ENCODE measurements at places on chromosomes 12 and 14. TPM values are rescaled to one million over a fixed set of nuclear protein-coding genes. Genes with fewer than 3 reads are reported as not detected.

Gene CMKLR1
- 4.9 TPM for total RNA-seq

Gene TGM1
- 3.9 TPM for total RNA-seq

Gene RNASE4
- total RNA-seq = 41.5 TPM

Gene KLRG1
- total RNA-seq = 1.0 TPM

Gene SLC41A2
- total RNA-seq = 90.9 TPM

DNA sequence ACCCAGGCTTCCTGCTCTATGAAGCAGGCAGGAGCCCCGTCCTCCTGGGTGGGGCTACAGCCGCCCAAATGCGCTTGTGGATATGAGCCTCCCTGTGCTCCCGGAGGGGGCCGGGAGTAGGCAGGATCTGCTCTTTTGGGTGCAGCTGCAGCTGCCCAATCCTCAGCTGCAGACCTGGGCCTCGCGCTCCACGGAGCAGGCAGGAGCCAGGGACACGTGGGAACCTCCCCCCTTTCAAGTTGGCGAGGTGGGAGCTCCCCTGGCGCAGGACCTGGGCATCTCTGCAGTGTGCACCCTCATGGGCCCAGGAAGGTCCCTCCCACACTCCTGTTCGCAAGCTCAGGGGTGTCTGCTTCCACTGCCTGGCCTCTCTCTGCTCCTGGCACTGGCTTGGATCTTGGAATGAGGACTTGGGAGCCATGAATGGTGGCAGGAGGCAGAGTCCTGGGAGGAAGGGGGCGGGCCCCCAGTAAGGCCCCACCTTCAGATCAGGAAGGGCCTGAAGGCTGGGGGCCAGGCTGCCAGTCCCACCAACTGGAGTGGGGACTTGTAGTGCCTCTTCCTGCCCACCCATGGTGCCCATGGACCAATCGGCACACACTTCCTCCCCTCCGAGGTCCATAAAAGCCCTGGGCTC, 61.3 kb downstream of the KLRG1 start:
- DNase-seq = no peak

- no peak for DNase-seq
Observed at GRCh38 chr14:65803885-65804284, 391.4 kb downstream of the FUT8 start.

DNA sequence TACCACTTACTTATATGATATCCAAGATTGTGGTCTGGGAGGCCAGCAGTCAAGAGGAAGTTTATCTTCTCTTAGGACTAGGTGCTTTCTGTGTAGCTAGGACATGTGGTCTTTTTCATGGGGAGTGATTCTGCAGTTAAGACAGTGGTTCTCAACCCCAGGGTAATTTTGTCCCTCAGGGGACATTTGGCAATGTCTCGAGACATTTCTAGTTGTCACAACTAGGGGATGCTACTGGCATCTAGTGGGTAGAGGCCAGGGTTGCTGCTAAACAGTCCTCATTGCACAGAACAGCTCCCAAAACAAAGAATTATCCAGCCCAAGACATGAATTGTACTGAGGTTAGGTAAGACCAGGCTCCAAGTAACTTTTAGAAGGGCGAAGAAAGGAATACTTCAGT, 20.0 kb downstream of the AMDHD1 start:
- DNase-seq = no peak

DNA sequence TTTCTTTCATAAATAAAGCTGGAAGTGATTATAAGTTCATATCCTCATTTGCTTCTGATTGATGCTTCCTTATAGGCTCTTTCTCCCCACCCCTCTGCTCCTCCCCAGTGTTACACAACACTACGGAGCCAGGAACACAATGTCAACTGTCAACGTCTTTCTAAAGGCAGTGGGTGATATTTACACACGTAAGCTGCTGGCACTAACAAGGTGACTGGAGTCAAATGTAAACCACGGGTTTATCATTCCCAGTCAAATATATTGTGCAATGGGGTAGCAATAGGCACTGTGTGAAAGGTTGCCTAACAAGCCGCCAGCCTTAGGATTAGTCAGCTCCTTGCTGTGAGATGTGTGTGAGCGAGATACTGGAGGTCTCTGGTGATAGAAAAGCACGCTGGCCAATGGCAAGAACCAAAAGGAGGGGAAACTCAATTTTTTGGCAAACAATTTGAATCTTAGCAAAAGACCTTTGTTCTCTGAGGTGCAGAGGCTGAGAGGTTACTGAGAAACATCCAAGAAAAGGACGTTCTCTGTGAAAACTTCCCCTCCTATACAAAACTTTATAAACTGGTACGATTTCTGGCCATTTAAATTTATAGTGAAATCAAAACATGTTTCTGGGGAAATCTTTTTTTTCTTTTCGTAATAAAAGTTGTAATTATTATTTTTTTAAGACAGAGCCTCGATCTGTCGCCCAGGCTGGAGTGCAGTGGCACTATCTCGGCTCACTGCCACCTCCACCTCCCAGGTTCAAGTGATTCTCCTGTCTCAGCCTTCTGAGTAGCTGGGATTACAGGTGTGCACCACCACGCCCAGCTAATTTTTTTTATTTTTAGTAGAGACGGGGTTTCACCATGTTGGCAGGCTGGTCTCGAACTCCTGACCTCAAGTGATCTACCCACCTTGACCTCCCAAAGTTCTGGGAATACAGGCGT, 22.3 kb upstream of the HECTD1 start:
- DNase-seq = peak; percentile 87

DNA sequence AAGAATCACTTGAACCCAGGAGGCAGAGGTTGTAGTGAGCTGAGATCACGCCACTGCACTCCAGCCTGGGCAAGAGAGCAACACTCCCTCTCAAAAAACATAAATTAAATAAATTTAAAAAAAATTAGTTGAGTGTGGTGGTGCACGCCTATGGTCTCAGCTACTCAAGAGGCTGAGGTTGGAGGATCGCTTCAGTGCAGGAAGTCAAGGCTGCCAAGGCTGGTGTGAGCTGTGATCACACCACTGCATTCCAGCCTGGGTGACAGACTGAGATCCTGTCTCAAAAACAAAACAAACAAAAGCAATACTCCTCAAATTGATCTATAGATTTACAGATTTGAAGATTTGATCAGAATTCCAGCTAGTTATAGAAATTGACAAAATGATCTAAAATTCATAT, 92.7 kb upstream of the RESF1 start:
- no peak for DNase-seq

- DNase-seq = no peak
Observed at GRCh38 chr14:60326274-60326673, 77.3 kb downstream of the PPM1A start.

DNA sequence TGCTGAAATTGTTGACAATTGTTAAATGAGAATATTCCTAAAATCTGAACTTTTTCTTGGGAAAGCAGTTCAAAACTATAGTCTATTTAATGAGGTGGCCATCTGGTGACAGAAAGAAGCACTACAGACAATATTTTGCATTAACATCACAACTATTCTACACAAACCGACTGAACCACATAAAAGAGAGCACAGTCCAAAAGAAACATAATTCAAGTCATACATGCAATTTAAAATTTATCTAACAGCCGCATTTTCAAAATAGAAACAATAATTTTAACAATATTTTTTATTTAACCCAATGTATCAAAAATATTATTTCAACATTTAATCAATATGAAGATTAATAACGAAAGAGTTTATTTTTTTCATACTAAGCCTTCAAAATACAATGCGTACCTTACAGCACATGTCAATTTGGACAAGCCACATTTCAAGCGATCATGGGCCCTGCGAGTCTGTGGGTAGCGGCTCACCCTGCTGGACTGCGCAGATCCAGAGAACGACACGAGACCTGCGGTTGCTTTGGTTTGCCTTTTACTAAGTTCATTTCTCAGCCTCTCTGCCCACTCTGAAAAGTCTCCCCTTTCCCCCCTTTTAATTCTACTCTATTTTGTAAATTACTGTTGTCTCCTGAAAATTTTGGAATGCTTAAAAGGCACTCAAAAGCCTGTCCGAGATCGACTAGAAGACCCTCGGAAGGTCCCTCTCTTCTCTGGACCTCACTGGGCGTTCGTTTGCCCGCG, 947 bp upstream of the LRRC9 start:
- DNase-seq = no peak

- no peak for DNase-seq
Observed at GRCh38 chr12:18261273-18261672, at the start of gene PIK3C2G. PIK3C2G (plus strand) TSS chr12:18261518; CDS start chr12:18282082, 20,564 bp downstream.
